ENCODE measurements at places on chromosomes 12 and 14.

DNA sequence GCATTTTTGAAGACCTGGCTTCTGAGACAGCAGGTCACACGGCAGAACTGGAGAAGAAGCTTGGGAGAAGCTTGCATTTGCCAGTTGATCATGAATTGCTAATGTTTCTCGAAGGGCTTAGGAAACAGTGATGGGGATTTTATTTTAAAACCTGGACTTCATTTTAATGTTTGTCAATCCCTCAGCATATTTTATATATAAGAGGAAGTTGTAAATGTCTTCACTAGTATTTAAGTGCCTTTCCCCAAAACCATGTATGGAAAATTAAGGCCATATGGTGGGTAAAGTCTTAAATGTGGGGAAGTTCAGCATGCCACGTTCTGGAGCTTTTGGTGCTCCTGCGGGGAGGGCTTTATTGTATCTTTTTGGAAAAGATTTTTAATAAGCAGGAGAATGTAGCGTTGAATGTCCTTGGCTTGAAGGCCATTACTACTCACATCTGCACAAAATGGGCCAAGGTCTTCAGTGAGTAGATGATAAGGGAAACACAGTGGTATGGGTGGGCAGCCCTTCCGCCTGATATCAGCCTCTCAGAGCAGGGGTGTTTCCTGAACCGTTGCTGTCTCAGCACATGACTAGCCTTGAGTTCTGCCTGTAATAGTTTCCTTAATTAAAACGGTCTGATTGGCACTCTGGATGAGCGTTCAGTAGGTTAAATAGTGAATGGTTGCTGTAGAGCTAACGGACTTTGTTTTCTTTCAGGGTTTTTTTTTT, 511.4 kb downstream of the PCNX1 start:
- DNase-seq, result no peak

- no peak for DNase-seq
Observed at GRCh38 chr14:105473033-105473676, 1.5 kb upstream of the CRIP2 start.

DNA sequence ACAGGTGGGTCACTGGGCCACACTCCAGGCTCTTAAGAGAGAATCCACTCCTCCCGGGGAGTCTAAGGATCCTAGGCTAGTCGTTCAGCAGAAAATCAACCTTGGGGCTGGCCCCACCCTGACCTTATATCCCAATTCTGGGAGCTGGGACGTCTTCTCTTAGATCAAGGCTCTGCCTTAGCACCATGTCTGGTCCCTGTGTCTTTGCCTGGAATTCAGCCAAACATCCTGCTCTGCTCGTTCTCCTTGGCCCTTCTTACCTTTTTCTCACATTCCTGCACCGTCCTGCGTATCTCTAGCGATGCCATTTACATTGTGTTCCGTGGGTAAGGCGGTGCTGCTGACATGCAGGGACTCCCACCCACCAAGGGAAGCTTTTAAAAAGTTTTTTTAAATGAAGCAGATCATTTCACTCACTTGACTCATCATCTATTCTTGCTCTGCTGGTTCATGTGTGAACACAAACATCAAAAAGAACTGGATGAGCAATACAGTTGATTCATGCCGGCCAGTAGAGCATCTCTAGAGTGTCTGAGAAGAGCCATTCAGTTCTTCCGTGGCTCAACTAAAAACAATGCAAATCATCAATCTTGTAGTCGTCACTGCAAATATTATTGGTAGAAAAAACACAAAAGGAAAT, 50.2 kb downstream of the KCNK13 start:
- DNase-seq, result no peak

GRCh38 chr12:113853491-113853890, 112.6 kb downstream of the RBM19 start:
- no peak for DNase-seq

- no peak for DNase-seq
Observed at GRCh38 chr12:20628226-20628787, 66.8 kb upstream of the SLCO1C1 start.

DNA sequence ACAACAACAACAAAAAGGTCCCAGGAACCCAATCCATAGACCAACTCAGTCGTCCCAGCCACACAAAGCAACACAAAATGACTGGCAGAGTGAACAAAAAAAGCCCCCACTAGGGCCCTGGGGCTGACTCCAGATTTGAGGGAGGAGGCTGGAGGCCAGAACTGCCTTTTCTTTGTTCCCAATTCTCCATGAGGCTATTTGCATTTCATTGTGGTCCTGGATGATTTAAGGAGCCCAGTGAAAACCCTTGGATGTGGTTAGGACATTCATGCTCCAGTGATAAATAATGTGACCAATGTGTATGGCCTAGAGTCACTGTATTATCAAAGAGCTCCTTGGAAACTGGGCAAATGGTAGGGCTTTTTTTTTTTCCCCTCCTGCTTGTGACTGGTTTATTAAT, 192.9 kb downstream of the NUAK1 start:
- no peak for DNase-seq

GRCh38 chr14:59278111-59278510, 89.6 kb downstream of the DAAM1 start:
- DNase-seq, result no peak

DNA sequence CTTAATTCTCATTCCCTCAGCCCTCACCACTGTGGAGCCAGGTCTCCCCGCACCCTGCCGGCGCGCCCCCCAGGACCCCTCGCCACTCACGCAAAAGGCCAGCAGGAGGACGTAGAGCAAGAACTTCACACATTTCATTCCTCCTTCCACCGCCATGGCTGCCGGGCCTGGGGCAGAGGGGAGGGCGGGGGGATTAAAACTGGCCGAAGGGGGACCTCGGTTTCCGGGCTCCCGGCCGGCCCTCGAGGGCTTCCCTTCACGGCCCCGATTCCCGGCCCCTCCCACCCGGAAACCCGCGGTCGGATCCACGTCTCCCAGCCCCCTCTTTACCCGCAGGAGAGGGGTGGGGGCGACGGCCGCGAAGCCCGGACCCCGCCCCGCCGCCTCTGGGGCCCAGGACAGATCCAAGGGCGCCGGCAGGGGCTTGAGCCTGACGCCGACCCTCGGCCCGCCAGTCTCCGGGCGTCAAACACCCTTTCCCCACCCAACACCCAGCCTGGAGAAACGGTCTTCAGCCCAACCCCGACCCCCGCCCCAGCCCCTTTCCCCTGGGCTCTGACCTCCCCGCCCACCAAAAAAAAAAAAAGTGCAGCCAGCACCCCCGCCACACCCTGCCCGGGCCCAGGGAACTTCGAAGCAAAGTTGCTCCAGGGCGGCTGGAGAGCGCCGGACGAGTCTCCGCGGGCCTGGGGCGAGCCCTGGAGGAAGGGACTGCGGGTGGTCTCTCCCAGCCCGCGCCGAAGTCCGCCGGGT, 447 bp downstream of the CD63 start:
- DNase-seq, result peak; percentile 76

- peak; percentile 9 for DNase-seq
Observed at GRCh38 chr12:15446807-15447206, 124.5 kb downstream of the PTPRO start.

- no peak for DNase-seq
Observed at GRCh38 chr14:82328442-82328841, 794.8 kb upstream of the SEL1L start.

GRCh38 chr14:22974530-22975313, 7.6 kb downstream of the AJUBA start:
- no peak for DNase-seq

DNA sequence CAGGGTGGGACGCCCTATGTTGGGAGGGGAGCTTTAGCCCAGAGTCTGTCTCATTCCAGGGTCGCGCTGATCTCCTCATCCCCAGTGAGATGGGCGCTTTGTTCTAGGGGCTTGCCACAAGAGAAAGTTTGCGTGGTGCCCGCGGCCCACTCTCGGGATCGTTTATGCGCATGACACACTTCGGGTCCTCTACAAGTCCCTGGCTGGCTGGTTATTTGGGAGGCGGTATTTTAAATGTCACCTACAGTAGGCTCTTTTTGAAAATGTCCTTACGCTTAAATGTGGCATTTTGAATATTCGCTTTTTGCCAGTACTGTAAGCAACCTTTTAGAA, 541 bp downstream of the GOLT1B start:
- DNase-seq, result peak; percentile 30

All from anterior cingulate cortex (tissue), 58 donors.